ENCODE measurements at places on chromosomes 4 and X. TPM values are rescaled to one million over a fixed set of nuclear protein-coding genes. Genes with fewer than 3 reads are reported as not detected.

The GALNTL6 gene
- polyA plus RNA-seq: 3.3 TPM

The DSPP gene
- polyA plus RNA-seq: not detected

The RASL11B gene
- 30.9 TPM for polyA plus RNA-seq

The NPY2R gene
- polyA plus RNA-seq: 0.57 TPM

The BRS3 gene
- polyA plus RNA-seq: not detected

The NIPAL1 gene
- 8.8 TPM for polyA plus RNA-seq

The PPEF1 gene
- polyA plus RNA-seq: 0.68 TPM

The PAGE4 gene
- polyA plus RNA-seq: 1.5 TPM

GRCh38 chrX:24175276-24175675, 25.7 kb downstream of the ZFX start:
- DNase-seq: no peak

- no peak for DNase-seq
Observed at GRCh38 chr4:124862261-124862660, 149.7 kb upstream of the ANKRD50 start.

DNA sequence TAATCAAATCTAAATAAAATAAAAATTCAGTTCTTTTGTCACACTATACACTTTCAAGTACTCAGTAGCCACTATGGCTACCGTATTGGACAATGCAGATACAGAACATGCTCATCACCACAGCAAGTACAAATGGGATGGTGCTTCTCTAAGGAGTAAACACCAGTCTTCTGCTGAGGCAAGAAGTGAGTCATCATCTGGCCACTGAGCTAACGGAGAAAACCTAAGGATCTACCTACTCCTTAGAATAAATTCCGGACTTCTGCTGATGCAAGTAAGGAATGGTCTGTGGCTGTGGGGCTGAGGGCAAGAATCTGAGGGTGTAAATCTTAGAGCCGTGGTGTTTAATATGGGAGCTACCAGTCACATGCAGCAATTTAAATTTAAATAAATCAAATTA, 11.3 kb upstream of the RBMXL3 start:
- DNase-seq: no peak

- no peak for DNase-seq
Observed at GRCh38 chr4:155805016-155805415, 46.2 kb downstream of the GUCY1B1 start.

GRCh38 chrX:48934581-48935300, 15.9 kb upstream of the PIM2 start:
- no peak for DNase-seq

GRCh38 chr4:98620087-98620784, 38.2 kb downstream of the TSPAN5 start:
- DNase-seq: no peak

DNA sequence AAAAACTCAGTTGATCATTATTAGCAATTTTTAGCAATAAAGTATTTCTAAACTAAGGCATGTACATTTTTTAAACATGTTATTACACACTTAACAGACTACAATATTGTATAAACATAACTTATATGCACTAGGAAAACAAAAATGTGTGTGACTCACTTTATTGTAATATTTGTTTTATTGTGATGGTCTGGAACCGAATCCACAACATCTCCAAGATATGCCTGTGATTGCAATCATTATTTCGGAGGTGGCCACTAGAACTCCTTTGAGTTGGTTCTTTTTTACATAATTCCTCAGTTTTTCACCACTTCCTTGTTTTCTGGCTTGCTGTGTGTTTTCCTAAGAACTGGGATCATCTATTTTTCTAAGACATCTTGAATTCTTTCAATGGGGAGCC, 53.7 kb downstream of the FBXW7 start:
- DNase-seq: no peak

GRCh38 chrX:30246769-30247489, at the start of gene MAGEB1:
Gene MAGEB1, plus strand, starts transcription at chrX:30247146. Its CDS starts 3,348 bp downstream, at chrX:30250494.
- no peak for DNase-seq
